ENCODE measurements at places on chromosomes 12 and 14.

GRCh38 chr14:22491683-22492621 lies 97.1 kb downstream of the DAD1 start:
- no peak for DNase-seq

DNA sequence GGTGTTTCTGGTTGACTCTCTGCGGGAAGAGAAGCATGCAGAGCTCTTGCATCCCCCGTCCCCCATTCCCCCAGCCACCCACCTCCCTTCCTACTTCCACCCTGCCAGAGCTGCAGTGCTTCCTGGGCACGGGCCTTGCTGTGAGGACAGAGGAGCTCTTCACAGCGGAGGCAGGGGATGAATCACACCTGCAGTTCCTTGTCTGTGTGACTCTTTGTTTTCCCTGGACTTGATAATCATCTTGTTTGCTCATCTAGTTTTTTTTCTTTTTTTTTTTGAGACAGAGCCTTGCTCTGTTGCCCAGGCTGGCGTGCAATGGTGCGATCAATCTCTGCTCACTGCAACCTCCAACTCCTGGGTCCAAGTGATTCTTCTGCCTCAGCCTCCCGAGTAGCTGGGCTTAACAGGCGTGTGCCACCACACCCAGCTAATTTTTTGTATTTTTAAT lies 27.8 kb downstream of the ANKRD9 start:
- DNase-seq = peak; percentile 9

DNA sequence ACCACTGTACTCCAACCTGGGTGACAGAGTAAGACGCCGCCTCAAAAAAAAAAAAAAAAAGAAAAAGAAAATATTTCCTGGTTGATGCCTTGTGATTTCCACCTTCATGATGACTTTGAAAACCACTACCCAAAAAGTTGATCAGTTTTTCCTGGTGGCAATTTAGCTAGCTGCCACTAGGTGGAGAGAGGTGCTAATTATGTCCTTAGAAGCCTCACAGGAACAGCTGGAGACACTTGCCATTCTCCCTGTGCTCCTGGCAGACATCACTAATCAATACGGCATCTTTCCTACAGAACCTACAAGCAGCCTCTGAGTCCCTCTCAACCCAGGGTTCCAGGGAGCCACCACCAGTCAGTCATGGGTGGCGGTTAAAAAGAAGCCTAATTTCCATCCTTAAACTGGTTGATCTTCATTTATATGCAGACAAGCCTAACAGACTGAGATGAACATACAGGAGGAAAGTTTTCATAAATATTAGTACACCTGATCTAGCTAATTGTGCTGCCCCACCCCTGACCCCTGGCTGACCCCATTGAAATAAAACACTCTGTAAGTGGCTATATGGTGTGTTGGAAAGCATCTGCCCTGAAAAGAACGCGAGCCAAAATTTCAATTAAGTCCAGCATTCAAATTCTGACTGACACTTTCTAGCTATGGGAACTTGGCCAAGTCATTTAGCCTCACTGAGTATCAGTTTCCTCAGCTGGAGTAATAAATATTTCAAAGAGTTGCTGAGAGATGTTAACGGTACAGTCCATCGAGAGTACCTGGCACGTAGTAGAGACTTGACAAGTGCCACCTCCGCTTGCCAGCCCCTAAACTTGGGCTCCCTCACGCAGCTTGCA lies 6.2 kb upstream of the OAS1 start:
- peak; percentile 27 for DNase-seq

- DNase-seq = no peak
These were observed 1.4 kb upstream of the ANO4 start for GRCh38 chr12:100793182-100793581.

DNA sequence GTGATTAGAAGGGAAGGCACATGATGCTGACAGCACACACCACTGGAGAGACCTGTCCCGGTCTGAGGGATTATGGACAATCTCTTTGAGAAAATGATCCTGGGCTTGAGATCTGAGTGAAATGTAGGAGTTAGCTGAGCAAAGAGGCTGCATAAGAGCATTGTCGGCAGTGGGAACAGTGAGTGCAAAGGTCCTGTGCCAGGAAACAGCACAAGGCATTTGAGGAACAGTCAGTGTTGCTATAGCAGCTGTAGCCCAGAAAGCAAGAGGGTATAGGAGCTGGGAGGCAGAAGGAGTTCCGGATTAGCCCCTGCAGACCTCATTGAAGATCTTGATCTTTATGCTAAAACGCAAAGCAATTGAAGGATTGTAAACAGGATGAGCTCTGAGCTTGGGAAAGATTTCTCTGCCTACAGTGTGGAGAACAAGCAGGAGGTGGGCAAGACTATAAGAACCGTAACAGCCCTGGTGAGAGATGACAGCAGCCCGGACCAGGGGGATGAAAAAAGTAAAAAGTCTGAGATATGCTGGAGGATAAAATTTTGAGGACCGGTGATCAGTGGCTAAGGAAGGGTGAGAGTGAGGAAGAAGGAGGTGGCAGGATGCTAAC lies 28.5 kb downstream of the CFL2 start:
- DNase-seq = no peak

GRCh38 chr12:109098651-109099050 lies 1.3 kb downstream of the UNG start:
- no peak for DNase-seq

DNA sequence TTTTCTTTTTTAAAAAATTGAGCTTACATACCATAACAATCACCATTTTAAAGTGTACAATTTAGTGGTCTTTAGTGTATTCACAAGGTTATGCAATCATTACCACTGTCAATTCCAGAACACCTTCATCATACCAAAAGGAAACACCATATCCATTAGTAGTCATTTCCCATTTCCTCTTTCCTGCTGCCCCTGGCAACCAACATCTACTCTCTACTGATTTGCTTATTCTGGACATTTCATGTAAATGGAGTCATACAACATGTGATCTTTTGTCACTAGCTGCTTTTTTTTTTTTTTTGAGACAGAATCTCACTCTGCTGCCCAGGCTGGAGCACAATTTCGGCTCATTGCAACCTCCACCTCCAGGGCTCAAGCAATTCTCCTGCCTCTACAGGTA lies 66.8 kb upstream of the CFL2 start:
- peak; percentile 93 for DNase-seq

DNA sequence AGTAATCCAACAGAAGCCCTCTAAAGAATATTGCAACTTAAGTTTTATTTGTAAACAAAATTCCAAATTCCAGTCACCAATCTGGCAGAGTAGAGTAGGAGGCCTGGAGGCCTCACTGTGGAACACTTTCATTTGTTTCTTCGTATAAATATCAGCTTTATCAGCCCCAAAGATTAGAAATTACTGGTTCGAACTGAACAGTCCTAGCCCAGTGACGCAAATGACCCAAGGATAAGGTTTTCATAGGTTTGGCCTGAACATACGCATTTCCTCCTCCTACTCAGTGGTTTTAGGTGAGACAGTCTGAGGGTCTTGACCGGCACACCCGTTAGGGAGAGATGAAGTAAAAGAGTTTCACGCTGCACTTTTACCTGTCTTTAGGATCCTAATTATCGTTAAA lies 1.7 kb downstream of the CDC42BPB start:
- no peak for DNase-seq

- DNase-seq = no peak
These were observed 45.8 kb upstream of the ATP23 start for GRCh38 chr12:57895389-57896114.

GRCh38 chr14:45270031-45270430 lies 17.0 kb upstream of the MIS18BP1 start:
- no peak for DNase-seq

GRCh38 chr12:7113389-7113871 lies 4.4 kb upstream of the C1RL start:
- DNase-seq = peak; percentile 38

- no peak for DNase-seq
These were observed 40.9 kb upstream of the LRIG3 start for GRCh38 chr12:58961166-58961565.

- DNase-seq = no peak
These were observed 120.9 kb downstream of the DAAM1 start for GRCh38 chr14:59309291-59309900.

DNA sequence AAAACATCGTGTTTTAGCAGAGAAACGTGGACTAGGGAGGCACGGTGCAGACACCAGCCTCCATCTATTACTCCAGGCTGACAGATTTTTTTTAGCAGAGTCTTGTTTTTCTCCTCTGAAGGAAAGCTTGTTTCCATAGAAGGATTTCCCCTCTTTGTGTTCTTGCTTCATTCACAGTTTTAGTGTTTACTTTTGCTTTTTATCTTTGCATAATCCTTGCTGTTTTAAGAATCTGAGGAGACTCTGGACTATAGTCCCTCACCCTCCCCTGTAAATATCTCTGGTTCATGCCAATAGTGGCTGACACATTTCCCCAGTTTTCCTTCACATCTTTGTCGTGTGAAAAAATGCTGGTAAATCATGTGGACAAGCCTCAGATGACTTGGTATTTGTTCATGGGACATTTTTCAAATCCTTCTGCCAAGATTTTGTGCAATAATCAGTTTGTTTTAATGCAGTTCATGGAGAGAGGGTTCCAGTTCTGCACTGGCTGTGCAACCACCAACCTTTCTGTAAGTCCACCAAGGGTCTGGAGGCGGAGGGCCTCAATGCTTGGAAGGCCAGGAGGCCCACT lies 39.9 kb upstream of the TMCC3 start:
- no peak for DNase-seq

DNA sequence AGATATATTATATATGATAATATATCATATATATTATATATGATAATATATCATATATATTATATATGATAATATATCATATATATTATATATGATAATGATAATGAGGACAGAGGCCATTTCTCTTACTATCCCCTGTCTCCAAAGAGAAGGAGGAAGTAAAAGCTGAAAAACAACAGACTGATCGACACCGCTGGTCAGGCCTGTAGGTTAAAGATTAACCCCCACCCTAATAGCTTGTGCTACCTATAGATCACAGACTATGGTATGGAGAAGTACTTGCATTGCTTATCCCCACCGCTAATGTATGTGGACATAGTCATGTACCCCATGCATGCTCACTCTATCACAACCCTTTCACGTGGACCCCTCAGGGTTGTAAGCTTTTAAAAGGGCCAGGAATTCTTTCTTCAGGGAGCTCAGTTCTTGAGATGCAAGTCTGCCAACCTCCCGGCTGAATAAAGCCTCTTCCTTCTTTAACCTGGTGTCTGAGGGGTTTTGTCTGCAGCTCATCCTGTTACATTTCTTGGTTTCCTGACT lies 786.1 kb upstream of the TMEM132C start:
- DNase-seq = no peak

GRCh38 chr14:65369560-65369959 lies 43.0 kb upstream of the FUT8 start:
- DNase-seq = no peak

DNA sequence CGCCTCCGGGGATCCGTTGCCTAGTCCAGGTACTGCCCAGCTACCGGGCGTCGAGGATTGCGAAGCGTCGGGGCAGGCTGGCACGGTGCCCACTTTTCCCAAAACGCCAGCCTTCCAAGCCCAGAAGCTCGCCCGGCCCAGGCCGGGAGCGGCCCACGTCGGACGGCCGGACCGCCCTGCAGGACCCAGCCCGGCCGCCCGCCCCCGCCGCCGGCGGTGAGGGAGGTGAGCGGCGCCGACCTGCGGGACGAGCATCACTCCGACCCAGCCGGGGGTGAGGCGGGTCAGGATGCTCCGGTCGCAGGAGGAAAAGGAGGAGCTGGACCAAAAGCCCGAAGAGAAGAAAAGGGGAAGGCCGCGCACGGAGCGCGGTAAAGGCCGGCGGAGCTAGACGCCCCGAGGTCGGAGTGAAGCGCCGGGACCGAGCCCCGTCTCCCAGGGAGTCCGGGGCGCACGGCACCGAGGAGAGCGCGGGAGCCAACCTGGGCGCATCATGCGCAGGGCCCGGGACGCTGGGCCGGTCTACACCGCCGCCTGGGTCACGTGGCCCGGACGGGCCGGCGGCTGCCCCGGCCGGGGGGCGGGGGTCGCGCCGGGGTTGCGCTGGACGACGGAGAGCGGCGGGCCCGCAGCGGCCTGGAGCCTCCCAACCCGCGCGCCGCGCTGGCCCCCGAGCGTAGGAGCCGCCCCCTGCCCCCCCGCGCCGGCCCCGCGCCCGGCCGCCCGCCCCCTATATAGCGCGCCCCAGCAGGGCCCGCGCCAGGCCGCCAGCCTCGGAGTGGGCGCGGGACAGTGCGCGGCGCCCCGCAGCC lies at the start of gene AQP5:
Gene AQP5, plus strand, starts transcription at position 762 of the 812 bp plus-strand sequence. CDS start 146 bp downstream, outside the sequence.
- no peak for DNase-seq

- DNase-seq = no peak
These were observed 12.7 kb downstream of the CCND2 start for GRCh38 chr12:4286228-4286627.

DNA sequence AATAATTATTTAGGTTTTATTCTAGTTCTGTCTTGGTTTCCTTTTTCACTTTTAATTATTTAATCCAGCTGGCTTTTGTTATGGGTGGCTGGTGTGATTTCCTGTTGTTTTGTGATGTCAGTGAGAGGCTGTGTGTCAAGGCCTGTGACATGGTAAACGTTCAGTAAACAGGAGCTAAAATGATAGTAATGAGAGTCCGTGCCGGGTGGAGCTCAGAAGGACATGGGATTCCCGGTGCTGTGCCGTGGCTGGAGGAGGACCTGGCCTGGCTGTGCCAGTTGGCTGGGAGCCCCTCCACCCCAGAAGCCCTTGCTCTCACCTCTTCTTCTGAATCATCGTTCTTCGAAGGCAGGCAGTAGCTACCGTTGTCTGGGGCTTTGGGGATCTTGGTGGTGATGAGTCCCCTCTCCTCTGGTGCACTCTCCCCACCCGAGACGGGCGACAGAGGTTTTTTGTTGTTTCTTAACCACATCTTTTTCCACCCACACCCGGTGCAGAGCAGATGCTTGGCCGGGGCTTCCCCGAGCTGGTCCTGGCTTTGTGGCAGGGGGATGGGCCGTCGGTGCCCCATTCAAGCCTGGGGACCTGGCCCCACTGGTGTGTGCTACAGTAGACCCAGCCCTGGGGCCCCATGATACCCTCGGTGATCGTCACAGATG lies 29.1 kb downstream of the SH2B3 start:
- peak; percentile 56 for DNase-seq

GRCh38 chr12:103140286-103140685 lies 182.8 kb downstream of the ASCL1 start:
- DNase-seq = no peak

All from fibroblast of skin of back (primary cell).